ENCODE measurements at places on chromosomes 12 and 14.

DNA sequence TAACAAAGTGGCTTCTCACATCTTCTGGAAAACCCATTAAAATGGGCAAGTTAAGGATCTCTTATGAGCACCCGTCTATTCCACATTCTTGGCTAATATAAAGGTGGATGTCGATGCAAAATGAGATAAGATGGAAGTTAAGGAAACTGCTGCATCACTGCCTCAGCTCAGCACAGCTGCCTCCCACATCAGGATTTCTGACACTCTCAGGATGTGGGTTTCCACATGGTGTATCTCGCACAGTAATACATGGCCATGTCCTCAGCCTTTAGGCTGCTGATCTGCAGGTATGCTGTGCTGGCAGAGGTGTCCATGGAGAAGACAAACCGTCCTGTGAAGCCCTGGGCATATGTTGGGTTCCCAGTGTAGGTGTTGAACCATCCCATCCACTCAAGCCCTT lies 1348.0 kb downstream of the TMEM121 start:
- DNase-seq, result no peak

- DNase-seq, result no peak
These were observed 72.4 kb downstream of the IFT43 start for GRCh38 chr14:76057914-76058313.

DNA sequence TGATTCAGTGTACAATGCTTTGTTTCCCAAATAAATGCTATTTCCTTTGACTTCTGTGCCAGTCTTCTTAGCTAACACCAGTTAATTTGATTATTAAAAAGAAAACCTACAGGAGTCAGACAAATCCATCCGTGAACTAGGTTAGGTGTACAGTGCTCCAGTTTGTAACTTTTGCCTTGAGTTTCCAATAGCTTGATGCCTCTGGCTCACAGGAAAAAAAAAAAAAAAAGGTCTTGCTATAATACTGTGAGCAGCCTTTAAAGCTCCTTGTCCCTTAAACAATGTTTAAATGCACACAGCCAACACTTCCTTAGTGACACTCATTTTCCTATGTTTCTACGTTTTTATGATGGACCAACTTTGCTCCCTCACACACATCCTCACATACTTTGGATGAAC lies 71.8 kb upstream of the TMX1 start:
- no peak for DNase-seq

GRCh38 chr12:111076611-111077451 lies 156.5 kb upstream of the MYL2 start:
- DNase-seq, result no peak

GRCh38 chr14:78752518-78753188 lies 582.5 kb downstream of the NRXN3 start:
- peak; percentile 37 for DNase-seq

DNA sequence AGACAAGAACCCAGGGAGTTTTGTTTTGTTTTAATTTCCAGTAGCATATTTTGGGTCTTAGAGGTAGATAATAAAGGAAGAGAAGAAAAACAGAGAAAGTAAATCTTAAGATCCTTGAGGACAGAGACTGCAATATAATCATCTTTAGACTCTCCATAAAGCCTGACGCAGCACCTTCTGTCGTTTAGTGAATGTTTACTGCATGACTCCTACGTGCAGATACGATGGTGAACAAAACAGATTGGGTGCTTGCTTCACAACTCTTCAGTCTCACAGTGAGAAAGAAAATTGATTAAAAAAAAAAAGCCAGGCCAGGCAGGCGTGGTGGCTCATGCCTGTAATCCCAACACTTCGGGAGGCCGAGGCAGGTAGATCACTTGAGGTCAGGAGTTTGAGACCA lies 86.9 kb downstream of the STON2 start:
- no peak for DNase-seq

DNA sequence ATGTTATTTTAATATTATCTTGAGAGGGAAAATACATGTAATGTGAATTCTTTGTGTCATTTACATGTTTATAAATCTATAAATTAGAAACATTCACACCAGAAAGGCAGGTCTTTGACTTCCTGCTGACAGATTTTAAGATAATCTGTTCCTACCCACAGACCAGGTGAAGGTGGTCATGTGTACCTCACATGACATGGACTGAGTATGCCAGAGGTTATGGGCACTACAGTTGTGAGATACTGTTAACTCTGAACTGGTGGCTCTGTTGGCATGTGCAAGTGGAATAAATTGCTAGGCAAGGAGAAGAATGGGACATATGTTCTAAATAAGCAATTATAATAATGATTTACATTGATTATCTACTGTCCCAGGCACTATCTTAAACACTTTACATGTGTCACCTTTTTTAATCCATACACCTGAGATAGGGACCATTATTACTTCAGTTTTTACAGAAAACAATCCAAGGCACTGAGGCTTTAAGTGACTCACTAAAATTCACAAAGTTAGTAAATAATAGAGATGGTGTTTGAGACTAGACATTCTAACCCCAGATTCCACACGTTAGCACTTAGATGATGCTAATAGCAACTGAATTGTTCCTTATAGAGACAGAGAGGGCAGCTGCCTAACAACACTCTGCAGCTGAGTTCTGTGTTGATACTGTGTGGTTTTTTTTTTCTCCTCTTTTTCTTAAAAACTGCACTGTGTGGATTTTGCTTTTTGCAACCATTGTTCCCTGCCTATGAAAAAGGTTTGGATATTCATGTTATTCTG lies 23.8 kb downstream of the SLC16A7 start:
- no peak for DNase-seq

GRCh38 chr14:77809011-77809410 lies 9.1 kb downstream of the ADCK1 start:
- DNase-seq, result no peak

- no peak for DNase-seq
These were observed 41.8 kb upstream of the SNX6 start for GRCh38 chr14:34671716-34672115.

GRCh38 chr12:13144266-13144828 lies 40.9 kb upstream of the GSG1 start:
- DNase-seq, result no peak

DNA sequence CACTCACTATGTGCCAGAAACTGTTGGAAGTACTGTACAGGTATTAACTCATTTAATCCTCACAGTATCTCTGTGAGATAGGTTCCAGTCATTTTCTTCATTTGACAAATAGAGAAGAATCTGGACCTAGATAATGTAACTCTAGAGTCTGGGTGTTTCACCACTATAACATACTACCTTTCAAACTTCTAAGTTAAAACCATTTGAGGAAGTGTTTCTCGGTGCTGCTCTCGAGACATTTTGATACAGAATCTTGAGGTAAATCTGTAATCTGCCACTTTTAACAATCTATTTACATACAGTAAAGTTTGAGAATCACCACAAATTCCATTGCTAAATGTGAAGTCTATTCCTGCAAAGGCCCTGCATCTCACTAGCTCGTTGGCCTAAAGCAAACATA lies 8.8 kb downstream of the OLR1 start:
- DNase-seq, result no peak

- DNase-seq, result no peak
These were observed 35.6 kb downstream of the SCFD1 start for GRCh38 chr14:30657606-30658163.

DNA sequence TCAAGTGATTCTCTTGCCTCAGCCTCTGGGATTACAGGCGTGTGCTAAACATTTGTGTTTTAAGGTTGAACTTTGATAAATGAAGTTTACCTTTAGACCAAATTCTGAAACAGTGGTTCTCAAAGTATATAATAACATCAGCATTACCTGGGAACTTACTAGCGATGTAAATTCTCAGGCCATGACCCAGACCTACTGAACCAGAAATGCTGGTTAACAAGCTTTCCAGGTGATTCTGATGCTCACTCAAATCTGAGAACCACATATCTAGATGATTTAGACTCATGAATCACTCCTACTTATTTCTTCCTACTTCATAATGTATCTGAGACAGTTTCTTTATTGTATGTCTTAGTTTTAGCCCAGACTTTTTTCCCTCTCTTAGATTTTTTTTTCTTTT lies 43.6 kb downstream of the RAD51B start:
- DNase-seq, result no peak

- peak; percentile 63 for DNase-seq
These were observed 55.6 kb downstream of the SYNE3 start for GRCh38 chr14:95460647-95461478.

DNA sequence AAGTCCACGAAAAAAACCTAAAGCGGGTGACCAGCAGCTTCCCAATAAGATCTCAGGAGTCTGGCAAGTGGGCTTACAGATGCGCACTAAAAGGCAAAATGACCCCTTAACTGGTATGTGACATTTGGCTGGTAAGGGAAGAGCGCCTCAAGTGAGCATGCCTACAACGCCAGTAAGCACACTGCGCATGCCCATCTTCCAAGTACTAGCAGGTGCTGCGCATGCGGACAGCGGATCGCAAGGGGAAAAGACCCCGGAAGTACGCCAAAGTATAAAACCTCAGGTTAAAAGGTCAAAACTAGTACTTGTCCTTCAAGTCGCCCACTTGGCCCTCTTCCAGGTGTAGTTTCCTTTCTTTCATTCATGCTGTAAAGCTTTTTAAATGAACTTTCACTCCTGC lies 518.5 kb upstream of the MDGA2 start:
- no peak for DNase-seq

GRCh38 chr12:90940872-90941499 lies 14.0 kb downstream of the CCER1 start:
- DNase-seq, result no peak

DNA sequence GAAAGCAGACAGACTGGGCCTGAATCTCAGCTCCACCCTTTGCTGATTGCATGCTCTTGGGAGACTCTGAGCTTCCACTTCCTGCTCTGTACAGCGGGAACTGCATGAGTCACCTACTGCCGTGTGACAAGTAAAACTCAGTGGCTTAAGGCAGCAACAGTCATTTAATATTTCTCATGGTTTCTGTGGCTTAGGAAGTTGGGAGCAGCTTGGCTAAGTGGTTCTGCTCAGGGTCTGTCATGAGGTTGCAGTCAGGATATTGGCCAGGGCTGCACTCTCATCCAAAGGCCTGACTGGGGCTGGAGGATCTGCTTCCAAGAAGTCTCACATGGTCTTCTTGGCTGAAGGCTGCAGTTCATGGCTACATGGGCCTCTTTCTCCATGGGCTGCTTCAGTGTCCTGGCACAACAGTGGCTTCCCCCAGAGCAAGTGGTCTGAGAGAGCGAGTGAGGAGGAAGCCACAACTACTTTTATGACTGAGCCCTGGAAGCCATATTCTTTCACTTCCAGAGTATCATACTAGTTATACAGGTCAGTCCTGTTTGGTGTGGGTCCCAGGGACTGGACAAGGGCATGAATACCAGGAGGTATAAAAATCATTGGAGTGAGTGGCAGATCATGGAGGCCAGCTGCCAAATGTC lies 49.7 kb downstream of the FAM222A start:
- DNase-seq, result no peak

DNA sequence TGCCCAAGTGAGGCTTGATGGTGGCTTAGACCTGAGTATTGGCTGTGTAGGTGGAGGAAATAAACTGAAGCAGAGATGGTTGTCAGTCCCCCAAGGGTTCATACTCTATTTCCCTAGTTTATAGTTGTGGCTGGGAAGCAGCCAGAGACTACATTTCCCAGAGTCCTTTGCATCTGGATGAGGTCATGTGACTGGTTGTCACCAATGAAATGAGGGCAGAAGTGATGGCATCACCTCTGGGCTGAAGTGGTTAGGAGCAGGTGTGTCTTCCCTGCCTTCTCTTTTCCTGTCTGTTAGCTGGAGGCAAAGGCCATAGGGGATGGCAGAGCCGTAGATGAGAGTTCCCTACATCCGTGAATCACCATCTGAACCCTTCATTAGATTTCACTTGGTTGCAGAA lies 16.3 kb upstream of the NOS1 start:
- DNase-seq, result no peak

DNA sequence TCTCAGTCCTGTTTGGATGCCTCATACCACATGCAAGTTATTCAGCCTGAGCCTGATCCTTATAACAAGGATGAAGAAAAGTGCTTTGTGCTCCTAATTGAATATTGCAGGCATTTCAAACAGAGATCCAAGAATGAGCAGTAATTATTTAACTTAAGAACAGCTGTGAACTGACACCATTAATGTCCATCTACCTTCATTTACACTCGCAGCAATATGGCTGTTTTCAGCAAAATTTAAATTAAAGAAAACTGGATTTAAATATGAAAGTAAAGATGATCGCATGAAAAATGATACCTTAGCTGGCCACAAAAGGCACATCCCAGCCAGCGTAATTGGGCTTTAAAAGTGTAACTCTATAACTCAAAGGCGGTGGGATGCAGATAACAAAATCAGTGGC lies 466.3 kb downstream of the GALC start:
- DNase-seq, result no peak

DNA sequence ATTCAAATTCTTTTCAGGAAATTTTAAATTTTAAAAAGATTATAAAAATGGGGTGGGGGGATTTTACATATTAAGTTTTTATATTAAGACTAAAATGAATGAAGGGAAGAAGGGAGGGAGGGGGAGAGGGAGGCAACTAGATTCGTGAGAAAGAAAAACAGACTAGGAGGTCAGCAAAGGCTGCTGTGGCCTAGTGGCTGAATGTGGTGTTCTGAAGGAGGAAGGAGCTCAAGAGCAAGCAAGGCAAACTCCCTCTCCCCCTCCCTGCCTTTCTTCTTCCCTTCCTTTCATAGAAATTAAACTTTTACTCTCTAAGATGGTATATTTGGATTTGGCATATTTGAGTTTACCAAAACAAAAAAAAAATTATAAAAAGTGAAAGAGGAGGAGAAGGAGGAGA lies 18.1 kb downstream of the DYRK2 start:
- no peak for DNase-seq

GRCh38 chr14:55578511-55578910 lies 1.5 kb upstream of the KTN1 start:
- DNase-seq, result no peak

DNA sequence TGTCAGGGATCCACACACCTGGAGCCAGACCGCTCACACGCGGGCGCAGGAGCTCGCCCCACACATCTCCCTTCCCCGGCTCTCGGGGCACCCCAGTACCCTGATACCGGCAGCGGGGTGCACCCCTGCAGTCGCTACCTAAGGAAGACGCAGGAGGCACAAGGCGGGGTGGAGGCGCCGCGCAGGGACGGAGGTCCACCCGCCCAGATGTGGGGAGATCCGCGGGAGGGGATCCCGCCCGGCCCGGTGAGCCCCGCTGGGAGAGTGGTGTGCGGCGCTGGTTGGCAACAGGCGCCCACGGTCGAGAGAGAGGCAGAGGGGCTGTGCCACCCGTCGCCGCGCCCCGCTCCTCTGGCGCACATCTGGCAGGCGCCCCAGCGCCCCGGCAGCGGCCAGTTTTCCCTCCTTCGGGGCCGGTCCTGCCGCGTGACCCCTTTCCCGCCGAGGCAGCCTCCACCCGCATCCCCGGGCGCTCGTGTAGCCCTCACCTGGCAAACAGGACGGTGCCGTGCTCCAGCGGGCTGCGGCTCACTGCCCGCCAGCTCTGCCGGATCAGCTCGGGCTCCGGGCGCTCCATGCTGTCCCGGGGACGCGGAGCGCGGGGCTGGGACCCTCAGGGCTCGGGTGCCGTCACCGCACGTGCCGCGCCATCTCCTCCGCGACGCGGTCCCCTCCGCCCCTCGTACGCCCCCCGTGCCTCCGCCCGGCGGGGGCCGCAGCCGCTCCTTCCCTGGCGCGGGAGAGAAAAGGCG lies 469 bp downstream of the NGB start:
- peak; percentile 85 for DNase-seq

GRCh38 chr14:85577543-85578114 lies 47.7 kb downstream of the FLRT2 start:
- no peak for DNase-seq

- DNase-seq, result peak; percentile 22
These were observed 61.6 kb downstream of the BEGAIN start for GRCh38 chr14:100525615-100526014.

- DNase-seq, result no peak
These were observed 144.6 kb downstream of the SUDS3 start for GRCh38 chr12:118521036-118521370.

Measured in posterior cingulate gyrus (tissue), 11 donors.